ENCODE measurements at places on chromosomes 7 and 10.

GRCh38 chr10:107692072-107692471, 527.6 kb upstream of the SORCS1 start:
- DNase-seq, result no peak

DNA sequence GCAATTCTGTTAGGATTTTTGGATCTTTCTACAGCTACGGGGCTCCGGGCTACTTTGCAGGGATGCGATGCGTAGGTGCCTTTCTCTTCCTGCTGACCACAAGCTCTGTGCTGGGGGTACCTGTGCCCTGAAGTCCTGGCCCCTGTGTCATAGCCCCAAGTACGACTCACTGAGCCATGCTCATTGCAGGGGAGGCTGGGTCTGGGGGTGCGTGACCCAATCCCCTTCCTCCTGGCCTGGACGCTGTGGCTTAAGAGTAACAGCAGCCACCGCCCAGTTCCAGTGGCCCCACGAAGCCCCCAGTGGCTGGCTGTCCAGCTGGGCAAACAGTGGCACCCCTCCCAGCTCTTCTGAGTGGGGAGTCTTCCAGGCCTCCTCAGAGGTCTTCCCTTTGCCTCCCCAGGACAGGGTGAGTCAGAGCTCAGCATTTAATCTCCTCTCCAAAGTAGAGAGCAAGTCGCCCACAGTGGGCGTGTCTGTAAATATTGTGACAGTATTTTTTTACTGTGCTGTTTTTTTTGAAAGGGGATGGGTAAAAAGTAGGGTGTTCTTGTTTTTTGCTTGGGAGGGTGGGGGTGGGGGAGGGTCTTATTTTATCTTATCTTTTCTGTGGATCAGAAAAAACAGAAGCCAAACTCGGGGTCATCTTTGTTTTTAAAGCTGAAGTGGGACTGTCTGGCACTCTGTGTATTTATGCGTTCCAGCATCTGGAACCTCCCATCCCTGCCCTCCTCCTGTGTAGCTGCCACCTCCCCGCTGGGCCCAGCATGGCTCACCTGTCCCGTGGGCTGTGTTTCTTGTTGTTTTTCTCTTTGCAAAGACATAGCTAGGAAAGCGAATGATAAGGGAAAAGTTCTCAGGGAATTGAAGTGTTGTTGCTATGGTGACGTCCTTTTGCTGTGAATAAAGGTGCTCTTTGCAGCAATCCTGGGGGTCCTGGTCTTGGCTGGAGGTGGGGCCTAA, 8.2 kb downstream of the LFNG start:
- DNase-seq, result peak; percentile 80

- DNase-seq, result no peak
Observed at GRCh38 chr10:113880236-113880635, 25.8 kb downstream of the NHLRC2 start.

DNA sequence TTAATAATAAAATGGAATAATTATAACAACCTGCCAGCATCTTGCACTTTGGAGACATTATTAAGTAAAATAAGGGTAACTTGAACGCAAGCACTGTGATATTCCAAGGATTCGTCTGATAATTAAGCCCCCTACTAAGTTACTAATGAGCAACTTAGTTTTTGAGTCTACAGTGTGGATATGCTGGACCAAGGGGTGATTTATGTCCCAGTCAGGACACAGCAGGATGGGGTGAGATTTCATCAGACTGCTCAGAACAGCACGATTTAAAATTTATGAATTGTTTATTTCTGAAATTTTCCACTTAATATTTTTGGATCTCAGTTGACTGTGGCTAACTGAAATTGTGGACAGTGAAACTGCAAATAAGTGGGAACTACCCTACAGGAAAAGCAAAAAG, 182.8 kb upstream of the PHF14 start:
- DNase-seq, result no peak

DNA sequence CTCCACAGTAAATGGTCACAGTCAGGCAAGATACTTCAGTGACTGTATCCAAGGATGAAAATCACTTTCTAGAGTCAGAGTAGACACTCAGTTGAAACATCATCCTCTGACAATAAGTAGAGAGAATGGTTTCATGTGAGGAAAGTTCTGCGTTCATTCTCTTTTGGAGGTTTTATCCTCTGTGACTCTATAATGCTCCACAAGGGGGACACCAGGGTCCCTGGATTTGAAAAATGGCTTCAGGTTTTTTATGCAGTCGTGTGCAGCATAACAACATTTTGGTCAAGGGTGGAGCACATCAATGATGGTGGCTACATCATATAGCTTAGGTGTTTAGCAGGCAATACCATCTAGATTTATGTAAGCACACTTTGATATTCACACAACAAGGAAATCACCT, 40.4 kb downstream of the TMEM168 start:
- DNase-seq, result no peak

GRCh38 chr10:123021517-123021916, 12.7 kb downstream of the ACADSB start:
- DNase-seq, result no peak

DNA sequence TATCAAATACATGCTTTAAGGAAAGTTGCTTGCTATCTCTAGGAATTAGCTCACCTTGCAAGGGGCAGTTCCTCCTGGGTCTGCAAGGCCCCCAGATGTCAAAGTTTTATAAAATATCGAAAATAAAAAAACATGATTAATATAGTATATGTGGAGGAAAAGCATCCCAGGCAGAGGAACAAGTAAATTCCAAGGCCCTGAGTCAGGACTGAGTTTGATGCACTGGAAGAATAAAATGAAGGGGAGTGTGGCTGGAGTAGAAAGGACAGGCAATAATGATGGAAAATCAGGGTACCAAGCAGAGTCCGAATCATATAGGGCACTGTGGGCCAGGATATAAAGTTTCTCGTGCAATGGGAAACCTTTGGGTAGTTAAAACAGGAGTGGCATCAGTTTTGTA, 112.4 kb upstream of the EEPD1 start:
- no peak for DNase-seq

GRCh38 chr7:135169141-135169963, 1.2 kb downstream of the CYREN start:
- DNase-seq, result peak; percentile 75

- DNase-seq, result no peak
Observed at GRCh38 chr10:132543916-132544743, 6.5 kb downstream of the INPP5A start.

- no peak for DNase-seq
Observed at GRCh38 chr7:94330269-94331020, 64.2 kb upstream of the COL1A2 start.

DNA sequence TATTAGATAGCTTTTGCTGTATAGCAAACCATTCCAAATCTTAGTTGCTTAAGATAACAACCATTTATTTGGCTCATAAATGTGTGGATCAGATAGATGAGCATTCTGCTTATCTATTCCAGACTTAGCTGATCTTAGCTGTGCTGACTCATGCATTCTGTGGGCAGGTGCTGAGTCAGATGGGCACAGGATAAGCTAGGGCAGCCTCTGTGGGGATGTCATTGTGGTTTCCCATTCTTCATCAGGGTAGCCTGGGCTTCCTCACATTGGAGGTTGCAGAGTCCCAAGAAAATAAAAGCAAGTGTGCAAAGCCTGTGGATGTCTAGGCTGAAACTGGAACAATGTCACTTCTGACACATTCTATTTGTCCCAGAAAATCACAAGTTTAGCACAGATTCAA, 917.0 kb downstream of the TYW1 start:
- no peak for DNase-seq

DNA sequence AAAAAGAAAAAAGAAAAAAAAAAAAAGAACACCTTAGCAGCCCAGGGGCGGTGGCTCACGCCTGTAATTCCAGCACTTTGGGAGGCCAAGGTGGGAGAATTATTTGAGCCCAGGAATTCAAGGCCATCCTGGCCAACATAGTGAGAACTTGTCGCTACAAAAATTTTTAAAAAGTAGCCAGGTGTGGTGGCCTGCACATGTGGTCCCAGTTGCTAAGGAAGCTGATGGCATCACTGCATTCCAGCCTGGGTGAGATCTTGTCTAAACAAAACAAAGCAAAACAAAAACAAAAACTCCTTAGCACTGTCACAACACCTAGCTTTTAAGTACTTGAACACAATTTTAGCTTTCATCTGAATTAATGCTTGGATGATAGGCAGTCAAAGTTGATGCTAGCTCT, 86.3 kb upstream of the MKLN1 start:
- DNase-seq, result no peak

DNA sequence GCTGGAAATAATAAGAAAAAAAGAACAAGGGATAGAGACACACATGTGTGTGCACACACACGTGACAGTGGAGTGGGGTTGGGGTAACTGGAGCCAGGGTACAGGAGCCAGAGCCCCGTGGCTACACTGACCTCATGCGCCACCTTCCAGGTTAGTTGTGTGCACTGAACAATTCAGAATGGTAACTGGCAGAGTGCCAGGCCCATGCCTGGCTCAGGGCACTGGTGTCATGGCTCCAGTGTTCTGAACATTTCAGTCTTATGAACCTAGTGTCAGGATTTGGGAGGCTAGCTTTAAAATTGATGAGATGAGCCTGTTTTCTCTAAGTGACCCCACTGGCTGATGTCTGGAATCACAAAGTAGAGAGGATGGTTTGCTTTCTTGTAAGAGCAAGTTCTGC, 269.6 kb downstream of the SORCS3 start:
- no peak for DNase-seq

DNA sequence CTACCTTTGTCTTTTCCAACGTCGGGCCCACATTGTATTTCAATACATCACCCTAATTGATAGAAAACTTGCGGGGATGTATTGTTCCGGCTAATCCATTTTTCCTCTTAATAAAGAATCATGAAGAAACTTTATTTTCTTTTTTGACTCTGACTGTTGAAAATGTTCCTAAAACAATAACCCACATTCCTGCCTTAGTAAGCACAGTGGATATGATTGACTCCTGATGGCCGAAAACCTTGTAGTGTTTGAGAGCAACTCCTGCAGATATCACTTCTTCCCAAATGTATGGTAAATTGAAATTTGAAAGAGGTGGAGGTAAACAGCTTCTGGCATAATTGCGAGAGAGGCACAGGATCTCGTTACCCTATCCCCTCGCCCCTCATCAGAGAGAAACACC, 65.7 kb downstream of the BICC1 start:
- DNase-seq, result no peak

DNA sequence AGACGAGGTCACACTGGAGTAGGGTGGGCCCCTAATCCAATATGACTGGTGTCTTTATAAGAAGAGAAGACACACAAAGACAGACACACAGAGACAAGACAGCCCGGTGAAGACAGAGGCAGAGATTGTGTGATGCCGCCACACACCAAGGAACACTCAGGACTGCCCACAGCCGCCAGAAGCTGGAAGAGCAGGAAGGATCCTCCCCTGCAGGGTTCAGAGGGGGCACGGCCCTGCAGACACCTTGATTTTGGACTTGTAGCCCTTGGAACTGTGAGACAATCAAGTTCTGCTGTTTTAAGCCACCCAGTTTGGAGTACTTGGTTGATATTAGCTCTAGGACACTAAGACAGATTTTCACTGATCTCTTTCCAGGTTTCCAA, 72.1 kb upstream of the NANOS1 start:
- no peak for DNase-seq

DNA sequence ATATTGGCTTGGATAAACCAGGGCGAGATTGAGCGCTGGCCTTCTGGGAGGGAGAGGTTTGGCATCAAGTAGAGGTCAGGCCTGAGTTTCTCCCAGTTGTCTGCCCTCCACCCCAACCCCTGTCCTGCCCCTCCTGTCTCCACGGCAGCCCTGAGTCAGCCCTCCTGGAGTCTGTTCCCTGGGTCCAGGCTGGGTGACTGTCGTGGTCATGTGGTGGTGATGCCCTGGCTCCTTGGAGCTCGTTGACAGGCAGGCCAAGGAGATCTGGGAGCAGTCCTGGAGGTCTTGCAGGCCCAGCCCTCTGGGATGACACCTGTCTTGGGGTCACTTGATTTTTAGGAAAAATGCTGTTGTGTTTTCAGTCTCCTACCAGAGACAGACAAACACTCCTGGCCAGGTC, 53.6 kb upstream of the PODXL start:
- no peak for DNase-seq

DNA sequence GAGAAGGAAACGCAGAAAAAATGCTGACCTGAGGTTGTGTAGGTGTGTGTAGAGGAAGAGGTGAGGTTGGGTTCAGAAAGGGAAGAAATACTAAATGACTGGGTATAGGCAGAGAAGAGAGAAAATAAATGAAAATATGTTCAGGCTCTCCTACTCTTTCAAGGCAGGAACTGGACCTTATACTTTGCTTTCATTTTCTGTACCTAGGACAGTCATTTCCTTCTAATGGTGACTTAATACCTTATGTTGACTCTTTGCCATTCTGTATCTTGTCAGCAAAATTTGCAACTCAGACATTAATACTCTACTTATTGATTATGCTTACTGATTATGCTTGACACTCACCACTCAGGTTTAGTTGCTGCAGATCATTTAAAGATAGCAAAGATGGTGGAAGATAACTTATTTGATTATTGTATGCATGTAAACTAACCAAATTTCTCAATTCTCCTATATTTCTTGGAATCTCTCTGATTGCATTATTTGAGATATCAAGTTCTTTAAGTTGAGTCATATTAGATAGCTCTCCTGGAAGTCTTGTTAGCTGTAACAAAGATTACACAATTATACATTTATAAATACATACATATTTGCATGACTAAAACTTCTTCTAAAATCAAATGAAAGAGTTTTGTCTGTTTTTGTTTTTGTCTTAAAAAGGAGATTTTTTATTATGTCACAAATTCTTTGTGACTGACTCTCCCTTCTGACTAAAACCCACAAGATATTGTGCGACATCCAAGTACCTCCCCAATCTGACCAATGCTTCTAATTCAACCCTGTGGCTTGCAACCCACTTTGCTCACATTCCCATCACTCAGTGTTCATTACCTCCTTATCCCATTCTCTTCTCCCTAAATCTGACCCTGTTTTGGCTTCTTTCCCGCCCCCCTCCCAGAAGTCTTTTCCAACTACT, 20.0 kb downstream of the LRRD1 start:
- no peak for DNase-seq

GRCh38 chr10:3042589-3042988, 24.8 kb upstream of the PFKP start:
- DNase-seq, result no peak

- no peak for DNase-seq
Observed at GRCh38 chr10:7300384-7300971, 110.4 kb downstream of the SFMBT2 start.

DNA sequence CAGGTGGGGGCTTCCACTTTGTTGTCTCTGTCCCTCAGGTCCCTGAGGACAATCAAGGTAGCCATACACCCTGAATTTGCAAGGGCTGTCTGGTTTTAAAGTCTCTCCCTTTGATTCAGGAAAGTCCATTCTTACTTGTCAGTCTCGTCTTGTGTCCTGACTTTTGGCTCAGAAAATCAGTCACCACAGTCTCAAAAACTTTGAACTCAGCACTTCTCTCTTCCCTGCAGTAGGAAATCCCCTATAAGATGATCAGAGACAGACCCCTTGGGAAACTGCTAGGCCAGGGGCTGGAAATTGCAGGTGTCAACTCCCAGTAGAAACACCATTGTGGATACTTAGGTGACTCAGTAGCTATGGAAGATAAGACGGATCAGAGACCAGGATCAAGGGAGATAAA, 73.1 kb downstream of the CDC123 start:
- DNase-seq, result no peak

DNA sequence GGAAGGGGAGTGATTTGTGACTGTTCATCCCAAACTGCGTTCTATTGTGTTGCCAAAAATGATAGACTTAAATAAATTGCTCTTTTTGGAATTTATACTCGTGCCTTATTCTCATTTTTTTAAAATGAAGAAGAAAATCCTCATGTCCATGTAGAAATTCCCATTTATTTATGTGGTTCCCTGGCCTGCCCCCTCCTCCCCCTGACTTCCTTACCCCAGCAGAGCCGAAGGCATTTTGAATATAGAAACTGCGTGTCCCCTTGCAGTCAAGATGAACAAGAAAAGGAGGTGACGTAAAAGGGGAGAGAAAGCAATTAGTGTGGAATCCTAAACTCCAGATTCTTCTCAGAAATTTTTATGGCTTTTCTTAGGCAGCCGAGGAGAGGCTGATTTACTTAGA, 126.1 kb downstream of the FAM204A start:
- DNase-seq, result no peak
